ENCODE measurements at places on chromosomes 12 and 14. TPM values are rescaled to one million over a fixed set of nuclear protein-coding genes. Genes with fewer than 3 reads are reported as not detected.

- H3K4me1 ChIP-seq, result peaks cover 14% of the 10 kb centered on the region
- H3K27ac ChIP-seq, result no peak overlapping the region
- H3K27me3 ChIP-seq, result no peaks in the 10 kb centered on the region
- no peaks in the 10 kb centered on the region for H3K36me3 ChIP-seq
Observed at GRCh38 chr12:123151457-123152454, 866 bp upstream of the PITPNM2 start.

- H3K27me3 ChIP-seq, result peaks cover 26% of the 10 kb centered on the region
- no peaks in the 10 kb centered on the region for H3K36me3 ChIP-seq
- H3K4me1 ChIP-seq, result no peaks in the 10 kb centered on the region
- H3K4me3 ChIP-seq, result no peak overlapping the region
- H3K27ac ChIP-seq, result no peak overlapping the region
Observed at GRCh38 chr14:101331141-101331525, 230.2 kb upstream of the DIO3 start.

- peak overlapping the region; percentile 75 for H3K27ac ChIP-seq
- no peak for DNase-seq
- H3K27me3 ChIP-seq, result no peaks in the 10 kb centered on the region
- no peak overlapping the region for H3K4me3 ChIP-seq
Observed at GRCh38 chr14:89175881-89176799, 240.9 kb downstream of the FOXN3 start.

DNA sequence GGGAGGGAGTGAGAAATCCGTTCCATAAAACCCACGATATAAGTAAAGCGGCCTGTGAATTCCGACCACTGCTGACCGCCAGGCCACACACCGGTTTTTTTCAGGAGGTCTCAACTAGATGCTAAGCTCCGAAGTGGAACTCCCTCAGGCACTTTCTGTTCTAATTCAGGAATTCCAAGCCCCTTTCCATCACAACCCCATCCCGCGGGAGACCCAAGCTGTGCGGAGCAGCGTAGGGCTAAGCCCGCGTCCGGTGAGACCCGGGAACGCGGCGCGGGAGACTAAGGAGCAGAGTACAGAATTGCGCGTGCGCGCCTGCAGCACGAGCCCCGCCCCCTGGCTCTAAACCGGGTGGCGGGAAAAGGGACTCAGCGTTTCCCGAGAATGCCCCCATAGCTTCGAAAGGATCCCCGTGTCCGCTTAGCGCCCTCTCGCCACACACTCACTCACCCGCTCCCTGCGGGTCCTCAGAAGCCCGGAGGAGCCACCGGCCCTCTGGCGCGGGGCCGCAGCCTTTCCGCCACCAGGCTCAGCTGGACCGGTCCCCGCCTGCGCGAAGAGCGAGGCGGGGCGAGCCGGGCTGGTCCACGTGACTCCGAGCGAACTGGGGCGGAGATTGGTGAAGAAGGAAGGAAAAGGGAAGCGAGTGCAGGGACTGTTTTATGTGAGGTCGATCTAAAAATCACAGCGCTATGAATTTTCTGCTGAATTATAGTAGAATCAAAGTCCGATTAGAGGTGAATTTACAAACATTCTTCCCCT lies at the start of gene TIMELESS:
TIMELESS (minus strand) TSS at position 567 of the 762 bp plus-strand sequence. CDS start 15,256 bp downstream, outside the sequence.
- H3K27ac ChIP-seq, result peak within 1 kb of the TSS; percentile 97
- H3K36me3 ChIP-seq, result no peaks in the 10 kb centered on the region
- H3K27me3 ChIP-seq, result peaks cover under 1% of the 10 kb centered on the region
- DNase-seq, result peak; percentile 95

DNA sequence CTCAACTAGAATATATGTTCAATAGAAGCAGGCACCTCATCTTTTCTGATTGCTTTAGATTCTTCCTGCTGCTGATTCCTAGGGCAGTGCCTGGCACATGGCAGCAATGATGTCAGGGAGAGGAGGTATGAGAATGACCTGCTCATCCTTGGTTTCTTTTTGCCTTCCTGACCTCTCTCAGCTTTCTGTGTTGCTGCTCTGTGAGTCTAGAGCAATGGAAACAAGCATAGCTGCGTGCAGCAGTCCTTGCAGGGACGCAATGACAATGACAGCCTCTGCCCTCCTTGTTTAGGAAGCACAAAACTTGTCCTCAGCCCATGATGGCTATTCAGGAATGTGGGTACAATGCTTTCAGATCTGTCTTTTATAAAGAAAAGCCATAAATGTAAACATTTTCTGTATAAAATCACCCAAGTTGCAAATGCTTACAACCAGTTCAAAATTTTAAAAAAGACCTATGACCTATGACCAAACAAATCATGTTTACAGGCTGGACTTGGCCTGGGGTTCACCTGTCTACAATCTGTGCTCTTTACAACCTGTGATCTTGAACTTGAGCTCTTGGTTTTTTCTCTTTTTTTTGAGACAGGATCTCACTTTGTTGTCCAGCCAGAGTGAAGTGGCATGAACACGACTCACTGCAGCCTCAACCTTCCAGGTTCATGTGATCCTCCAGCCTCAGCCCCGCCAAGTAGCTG lies 549.4 kb upstream of the ATP2B1 start:
- no peaks in the 10 kb centered on the region for H3K27me3 ChIP-seq
- H3K4me1 ChIP-seq, result peaks cover 41% of the 10 kb centered on the region
- H3K36me3 ChIP-seq, result no peaks in the 10 kb centered on the region
- H3K27ac ChIP-seq, result no peak overlapping the region
- H3K4me3 ChIP-seq, result no peak overlapping the region

RNF212B gene
- not detected for total RNA-seq

ARHGEF40 gene
- 144 TPM for total RNA-seq

Measured in chondrocyte (in vitro differentiated cells).